ENCODE measurements at places on chromosomes 5 and 9.

DNA sequence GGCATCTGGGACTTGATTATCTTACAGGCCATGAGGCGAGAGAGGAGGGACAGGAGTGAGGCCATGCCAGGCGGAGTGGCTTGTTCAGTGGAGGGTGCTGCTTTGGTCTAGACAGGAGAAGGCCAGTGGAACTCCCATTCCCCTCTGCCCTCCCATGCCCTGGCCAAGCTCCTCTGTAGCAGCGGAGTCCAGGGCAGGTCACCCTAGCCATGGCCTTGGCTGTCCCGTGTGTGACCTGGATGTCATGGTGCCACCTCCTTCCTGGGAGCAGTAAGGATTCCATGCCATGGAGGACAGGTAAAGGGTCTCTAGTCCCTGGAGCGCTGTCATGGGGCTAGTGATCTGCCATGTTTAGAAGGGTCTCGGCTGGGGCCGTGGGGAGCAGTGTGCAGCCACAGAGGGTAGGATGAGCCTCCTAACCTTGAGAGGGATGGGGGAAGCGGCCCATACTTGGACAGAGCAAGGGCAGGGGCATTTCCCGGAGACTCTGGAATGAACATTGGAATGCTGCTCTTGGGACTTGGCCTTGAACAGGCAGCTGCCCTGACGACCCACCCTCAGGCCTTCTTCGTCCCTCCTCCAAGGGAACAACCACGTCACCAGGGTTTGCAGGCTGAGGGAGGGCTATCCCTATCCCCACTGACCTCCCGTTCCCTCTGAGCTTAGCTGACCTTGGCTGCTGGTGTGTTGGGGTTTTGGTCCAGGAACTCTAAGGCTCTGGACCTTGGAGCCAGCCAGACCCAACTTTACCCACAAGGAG lies 100.4 kb downstream of the DAB2IP start:
- no peak for DNase-seq

DNA sequence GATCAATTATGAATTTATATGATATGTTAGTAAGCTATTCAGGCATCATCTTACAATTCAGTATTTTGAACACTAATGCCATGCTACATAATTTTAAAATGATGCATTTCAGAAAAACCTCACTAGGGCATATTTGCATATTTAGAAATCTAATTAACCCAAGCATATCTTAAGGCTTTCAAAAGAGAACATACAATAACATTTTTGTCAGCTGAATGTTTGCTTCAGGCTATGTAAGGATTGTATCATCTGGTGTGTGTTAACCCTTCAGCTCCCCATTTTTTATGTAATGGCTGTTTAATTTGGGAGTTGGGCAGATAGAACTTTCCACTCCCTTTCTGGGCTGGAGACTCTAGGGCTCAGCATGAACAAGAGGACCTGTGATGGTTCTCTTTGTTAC lies 299.1 kb upstream of the EFNA5 start:
- DNase-seq = no peak

DNA sequence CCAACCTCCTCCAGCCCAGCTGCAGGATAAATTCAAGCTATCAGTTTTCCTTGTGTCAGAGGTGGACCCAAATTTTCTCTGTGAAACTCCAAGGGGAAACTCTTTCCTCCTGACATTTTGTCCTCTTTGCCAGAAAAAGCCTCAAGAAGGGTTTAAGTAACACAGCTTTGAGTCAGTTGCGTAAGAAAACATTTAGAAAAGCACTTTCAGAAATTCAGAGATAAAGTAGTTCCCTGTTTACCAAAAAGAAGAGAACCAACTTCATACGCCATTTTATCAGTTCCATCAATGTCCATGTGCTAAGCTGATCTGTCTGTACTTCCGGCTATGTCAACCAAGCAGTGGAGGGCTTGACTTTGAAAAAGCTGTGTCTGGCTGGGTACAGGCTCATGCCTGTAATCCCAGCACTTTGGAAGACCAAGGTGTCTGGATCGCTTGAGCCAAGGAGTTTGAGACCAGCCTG lies 19.9 kb upstream of the SUSD1 start:
- DNase-seq = no peak

- DNase-seq = peak; percentile 18
Measured at GRCh38 chr5:9621379-9621903, 8.7 kb downstream of the TAS2R1 start.

GRCh38 chr9:36941441-36941840 lies 92.6 kb downstream of the PAX5 start:
- DNase-seq = no peak

GRCh38 chr9:129163753-129164152 lies 14.3 kb downstream of the IER5L start:
- no peak for DNase-seq

DNA sequence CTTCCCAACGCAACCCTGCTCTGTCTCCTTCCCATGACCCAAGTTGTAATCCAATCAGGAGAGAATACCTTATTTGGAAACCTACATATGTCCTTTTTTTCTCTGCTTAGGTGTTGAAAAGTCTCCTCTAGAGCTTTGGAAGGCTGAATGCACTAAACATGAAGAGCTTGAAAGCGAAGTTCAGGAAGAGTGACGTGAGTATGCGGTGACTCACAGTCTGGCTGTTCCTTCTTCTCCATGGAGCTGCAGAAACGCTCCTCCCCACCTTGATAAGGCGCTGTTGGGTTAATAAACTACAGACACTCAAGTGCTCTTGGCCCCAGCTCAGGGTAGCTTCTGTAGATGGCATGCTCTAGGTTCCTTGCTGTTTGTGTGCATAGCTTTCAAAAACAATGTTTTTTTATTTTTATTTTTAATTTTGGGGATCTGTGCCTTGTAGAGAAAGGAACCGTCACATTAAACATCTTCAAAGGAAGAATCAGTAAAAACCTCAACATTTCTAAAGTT lies 30.7 kb downstream of the RAI14 start:
- DNase-seq = no peak

- DNase-seq = no peak
Measured at GRCh38 chr5:139512786-139513390, 30.3 kb upstream of the STING1 start.

- DNase-seq = no peak
Measured at GRCh38 chr5:112682621-112683061, 55.0 kb upstream of the APC start.

GRCh38 chr5:127311781-127312525 lies 21.4 kb downstream of the MEGF10 start:
- DNase-seq = no peak

GRCh38 chr5:151063142-151063989 lies 17.5 kb downstream of the TNIP1 start:
- no peak for DNase-seq

DNA sequence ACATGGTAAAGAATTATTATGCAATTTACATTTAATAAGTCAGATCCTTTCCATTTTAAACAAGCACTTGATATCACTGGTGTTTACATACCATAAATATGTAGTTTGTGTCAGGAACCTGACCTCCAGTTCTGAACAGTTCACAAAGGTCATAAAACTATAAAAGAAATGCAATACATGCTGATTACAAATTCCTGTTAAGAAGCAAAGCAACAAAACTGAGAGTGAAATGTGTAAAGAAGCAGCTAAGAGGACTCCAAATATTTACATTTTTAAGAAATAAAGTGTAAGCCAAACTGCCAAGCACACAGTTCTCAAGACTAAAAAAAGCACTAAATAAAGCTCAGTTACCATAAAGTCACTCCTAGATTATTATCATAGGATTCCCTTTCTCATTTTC lies 17.4 kb upstream of the SCAI start:
- no peak for DNase-seq

- peak; percentile 37 for DNase-seq
Measured at GRCh38 chr9:19408316-19408692, 505 bp upstream of the ACER2 start.

DNA sequence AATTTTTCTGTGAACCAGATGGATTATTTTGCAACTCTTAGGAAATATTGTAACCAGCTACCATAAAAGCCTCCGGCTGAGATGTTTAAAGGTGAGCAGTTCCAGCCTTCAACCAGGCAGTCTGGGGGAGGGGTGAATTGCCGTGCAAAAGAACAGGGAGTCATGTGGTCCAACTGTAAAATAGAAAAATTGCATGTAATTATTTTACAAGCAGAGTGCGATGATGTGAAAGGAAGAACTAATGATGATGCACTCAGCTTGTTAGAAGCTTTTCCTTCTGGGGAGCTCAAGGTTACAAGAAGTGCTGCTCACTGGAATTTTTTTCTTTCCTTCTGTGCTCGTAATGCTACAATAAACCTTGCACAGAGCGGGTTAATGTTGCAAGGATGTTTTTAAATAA lies 188.7 kb upstream of the ITGA1 start:
- no peak for DNase-seq

- no peak for DNase-seq
Measured at GRCh38 chr5:84869675-84870074, 485.0 kb upstream of the EDIL3 start.

DNA sequence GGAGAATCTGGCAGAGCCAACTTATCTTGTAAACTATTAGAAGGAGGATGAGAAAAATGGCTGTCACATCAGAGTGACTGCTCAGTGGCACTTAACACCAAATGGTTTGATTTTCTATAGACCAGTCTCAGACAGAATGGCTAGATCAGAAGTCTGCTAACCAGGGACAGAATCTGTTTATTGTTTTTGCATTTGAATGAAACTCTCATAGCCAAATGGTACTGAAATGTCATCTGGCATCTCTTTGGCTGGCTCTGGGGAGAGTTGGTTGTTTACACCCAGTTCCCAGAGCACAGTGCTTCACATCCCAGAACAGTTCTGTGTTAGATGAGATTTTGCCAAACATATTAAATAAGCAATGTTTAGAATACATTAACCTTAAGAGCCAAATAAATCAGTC lies 106.6 kb upstream of the HMHB1 start:
- DNase-seq = no peak

GRCh38 chr9:99368341-99369326 lies 146.6 kb downstream of the SEC61B start:
- DNase-seq = peak; percentile 38

Data from GM23338 (cell line).